Colonic mucosa (tissue), 4 donors: ENCODE measurements at places on chromosomes 7 and 10. TPM values are rescaled to one million over a fixed set of nuclear protein-coding genes. Genes with fewer than 3 reads are reported as not detected.

Gene SLC37A3
- 47.8 TPM for total RNA-seq

Gene GNGT1
- total RNA-seq: not detected

Gene DEPP1
- 20.2 TPM for total RNA-seq

GRCh38 chr7:105279688-105280007 is 109.1 kb downstream of the SRPK2 start:
- DNase-seq: no peak

- no peak for DNase-seq
Measured at GRCh38 chr10:114957673-114958072, 19.7 kb downstream of the TRUB1 start.

DNA sequence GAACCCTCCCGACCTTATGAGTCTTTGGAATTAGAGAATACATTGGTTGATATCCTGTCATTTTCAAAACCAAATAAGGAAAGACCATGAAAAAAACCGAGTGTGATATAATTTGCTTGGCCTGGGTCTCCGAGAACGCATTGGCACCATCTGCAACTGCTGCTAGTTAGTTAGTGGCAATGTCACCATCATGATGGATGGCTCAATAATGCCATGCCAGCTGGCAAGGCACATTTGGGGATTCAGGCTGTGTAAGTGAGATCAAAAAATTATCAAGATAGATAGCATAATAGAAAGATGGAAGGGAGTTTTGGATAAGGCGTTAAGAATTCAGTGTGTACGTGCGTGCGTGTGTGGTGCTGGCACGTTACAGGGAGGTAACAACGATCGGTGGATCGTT is 134.7 kb upstream of the TCERG1L start:
- no peak for DNase-seq

Gene GIGYF1
- 20.9 TPM for total RNA-seq
